EH (cell line): ENCODE measurements at places on chromosomes 11 and 22.

- no peak for DNase-seq
Measured at GRCh38 chr11:11243209-11243589, 109.9 kb downstream of the CSNK2A3 start.

DNA sequence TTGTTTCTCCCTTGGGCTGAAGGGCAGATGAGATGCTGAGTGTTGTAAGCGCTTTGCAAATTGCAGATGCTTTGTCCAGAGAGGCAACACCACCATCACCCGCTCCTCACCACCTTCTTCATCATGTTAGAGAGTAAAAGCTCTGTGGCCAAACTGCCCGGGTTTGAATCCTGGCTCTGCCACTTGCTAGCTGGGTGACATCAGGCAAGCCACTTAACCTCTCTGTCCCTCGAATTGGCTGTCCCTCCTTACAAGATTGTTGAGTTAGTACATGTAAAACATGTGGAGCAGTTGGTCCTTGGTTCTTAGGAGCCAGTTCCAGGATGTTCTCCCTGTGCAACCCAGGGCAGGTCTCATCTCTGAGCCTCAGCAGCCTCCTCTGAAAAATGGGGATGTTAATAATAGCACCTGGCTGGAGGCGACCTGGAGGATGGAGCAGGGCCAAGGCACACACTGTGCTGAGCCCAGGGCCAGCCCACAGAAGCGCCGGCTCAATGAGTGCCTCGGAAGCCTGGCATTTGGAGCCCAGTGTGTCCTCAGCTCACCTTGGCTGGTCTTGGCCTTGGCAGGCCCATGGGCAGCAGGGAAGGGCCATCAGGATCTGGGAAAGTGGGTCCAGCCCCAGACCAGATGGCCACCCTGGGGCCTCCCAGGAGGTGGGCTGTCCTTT, 10.5 kb downstream of the C11orf86 start:
- no peak for DNase-seq

DNA sequence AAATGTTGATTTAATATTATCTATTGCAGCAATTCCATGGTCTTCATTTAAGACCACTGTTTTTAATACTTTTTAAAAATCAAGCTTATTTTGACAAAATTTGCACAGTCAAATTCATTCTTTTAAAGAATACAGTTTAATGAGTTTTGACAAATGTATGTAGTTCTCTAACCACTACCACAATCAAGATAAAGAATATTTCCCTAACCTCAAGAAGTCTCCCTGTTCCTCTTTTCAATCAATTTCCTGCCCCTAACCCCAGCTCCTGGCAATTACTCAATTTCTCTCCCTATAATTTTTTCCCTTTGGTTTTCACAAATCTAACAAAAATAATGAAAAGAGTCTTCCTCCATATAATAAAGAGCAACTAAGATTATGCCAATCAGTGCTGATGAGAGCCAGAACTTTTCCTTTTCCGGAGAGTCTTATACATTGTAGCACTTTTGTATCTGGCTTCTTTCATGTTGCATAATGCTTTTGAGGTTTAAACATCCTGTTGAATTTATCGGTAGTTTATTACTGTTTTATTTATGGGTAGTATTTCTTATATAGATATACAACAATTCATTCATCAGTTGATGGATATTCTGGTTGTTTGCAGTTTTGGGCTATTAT, 231.7 kb downstream of the AASDHPPT start:
- DNase-seq, result no peak

GRCh38 chr22:45972091-45972888, 4.7 kb downstream of the WNT7B start:
- DNase-seq, result peak; percentile 31

DNA sequence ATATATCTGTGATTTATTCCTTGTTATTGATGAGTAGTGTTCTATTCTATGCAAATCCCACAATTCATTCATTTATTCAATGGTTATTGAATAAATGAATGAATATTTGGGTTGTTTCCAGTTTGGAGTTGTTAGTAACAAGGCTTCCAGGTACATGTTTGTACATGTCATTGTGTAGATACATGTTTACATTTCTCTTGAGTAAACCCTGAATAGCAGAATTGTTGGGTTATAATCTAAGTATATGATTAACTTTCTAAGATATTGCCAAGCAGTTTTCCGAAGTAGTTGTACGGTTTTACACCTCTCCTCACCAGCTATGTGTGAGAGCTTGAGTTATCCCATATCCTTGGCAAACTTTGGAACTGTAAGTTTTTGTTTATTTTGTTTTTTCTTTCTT, 18.5 kb upstream of the OR8G1 start:
- DNase-seq, result no peak

DNA sequence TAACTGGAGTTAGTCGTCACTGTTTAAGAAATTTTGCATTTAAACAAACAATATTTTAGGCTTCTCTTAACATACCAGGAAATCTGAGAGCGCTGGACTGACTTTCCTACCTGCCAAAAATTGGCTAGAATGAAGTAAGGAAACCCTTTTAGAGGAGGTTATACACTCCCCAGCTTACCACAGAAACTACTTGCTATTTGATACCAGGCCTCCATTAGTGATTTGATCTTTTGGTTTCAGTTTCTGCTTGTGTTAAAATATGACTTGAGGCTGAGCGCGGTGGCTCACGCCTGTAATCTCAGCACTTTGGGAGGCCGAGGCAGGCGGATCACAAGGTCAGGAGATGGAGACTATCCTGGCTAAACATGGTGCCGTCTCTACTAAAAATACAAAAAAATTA, 419.9 kb downstream of the LRRC4C start:
- DNase-seq, result no peak

DNA sequence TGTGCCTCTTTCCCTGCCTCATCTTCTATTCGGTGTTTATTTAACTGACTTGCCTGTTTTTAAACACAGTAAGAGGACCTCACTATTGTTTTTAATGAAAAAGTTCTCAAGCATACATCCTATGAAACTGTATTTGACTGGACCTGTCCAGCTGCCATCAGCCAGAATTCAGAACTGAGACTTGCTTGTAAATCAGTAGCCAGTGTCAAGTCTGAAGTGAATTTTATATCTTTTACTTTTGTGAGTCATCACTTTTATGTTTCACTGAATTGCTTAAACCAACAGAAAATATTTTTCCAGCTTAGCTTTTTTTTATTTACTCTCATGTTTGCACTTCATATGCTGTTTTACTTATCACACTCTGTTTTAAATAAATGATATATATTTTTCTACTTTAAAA, 88.3 kb downstream of the LUZP2 start:
- no peak for DNase-seq

DNA sequence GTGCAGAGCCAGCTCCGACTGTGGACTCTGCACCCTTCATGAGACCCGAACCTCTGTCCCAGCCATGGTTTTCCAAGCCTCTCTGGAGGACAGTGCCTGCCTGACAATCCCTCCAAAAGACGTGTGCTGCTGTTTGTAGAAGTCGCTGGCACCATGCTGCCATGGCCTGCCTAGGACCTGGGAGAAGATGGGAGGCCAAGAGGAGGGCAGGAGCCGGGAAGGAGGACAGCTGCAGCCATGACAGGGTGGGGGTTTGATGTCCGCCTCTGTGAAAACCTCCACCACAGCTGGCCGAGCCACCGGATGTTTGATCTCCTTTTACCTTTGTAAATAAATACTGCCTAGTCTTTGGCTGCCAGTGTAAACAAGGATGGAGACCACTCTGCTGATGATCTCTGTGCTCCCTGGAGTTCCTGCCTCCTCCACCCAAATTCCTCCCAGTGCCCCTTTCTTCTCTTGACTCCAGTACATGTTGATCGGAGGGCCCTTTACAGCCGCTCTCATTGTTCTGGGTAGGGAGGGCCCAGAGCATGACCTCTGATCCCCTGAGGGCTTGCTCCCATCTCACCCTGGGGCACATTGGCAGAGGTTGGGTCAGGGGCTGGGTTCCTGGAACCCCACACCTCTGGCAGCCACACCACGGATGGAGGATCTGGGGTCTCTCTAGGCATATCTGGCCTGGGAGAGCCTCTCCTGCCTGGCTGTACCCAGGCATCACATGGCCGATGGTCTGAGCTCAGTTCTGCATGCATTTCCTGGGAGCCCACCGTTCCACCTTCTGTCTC, 66.9 kb downstream of the BCR start:
- no peak for DNase-seq

GRCh38 chr22:50178471-50178864, 7.2 kb upstream of the TRABD start:
- no peak for DNase-seq

DNA sequence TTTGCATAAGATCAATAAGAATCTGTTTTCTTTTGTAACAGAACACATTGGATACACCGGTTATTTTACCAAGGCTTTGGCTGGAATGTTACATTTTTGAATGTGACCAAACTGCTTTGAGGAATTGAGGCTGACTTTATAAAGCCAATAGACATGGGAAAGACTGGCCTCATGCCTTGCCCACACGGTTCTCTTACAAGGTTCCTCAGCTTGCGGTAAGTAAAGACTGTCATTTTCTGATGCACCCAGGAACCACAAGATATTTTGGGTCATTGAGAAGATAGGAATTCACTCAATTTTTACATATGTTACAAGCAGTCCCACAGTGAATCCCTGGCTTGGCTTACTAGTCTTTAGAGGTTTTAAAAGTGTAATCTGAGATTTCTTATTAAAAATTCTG, 23.9 kb downstream of the OR10A6 start:
- DNase-seq, result peak; percentile 23

DNA sequence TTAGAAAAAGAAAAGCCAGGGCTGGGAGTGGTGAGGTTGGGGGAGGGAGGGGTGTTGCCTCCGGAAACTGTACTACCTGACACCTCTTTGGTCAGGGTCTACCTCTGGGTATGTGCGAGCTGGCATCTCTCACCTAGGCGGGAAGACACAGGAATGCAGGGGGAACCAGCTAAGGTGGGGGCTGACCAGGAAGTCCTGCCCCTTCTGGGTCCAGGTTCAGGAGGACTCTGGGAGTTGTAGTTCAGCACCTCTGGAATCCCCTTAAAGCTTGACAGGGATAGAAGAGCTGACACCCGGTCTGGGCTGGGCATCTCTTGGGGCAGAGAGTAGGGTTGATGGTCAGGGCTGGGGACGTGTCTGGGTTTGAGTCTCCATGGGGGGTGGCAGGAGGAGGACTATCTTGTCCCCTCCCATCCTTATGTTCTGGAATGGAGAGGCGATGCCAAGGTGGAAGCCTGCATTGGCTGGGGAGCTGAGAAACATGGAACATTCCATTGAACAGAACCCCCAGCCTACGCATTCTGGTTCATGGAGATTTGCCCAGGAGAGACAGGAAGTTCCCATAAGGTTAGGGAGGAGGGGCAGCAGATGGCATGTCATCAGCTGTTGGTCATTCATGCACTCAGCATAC, 2.1 kb upstream of the KIAA1671 start:
- DNase-seq, result peak; percentile 11

GRCh38 chr22:39524089-39524752, 3.9 kb downstream of the ATF4 start:
- DNase-seq, result peak; percentile 33

GRCh38 chr22:40709752-40710413, 30.6 kb downstream of the MCHR1 start:
- peak; percentile 60 for DNase-seq

GRCh38 chr11:113260541-113260940, 53.8 kb upstream of the TTC12 start:
- DNase-seq, result no peak

GRCh38 chr11:76131671-76132631, 74.4 kb downstream of the WNT11 start:
- peak; percentile 38 for DNase-seq

DNA sequence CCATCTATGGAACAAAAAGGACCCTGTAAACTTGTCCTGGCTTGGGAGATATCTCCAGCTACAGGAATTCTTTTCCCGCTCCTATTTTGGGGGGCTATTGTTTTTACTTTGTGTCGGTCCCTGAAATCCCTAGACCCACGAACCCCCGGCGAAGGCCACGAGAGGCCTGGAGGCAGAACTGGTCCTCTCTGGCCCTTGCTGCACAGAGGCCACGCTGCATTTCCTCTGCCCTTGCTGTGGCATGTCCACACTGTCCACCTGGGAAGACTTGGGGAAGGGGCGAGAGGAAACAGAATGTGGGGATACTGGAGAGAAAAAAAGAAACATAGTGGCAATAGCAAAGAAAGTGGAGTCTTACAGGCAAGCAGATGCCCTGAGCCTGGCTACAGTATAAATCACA, 2.3 kb upstream of the ANO1 start:
- no peak for DNase-seq

GRCh38 chr22:18984564-18984963, 48.5 kb upstream of the PRODH start:
- DNase-seq, result no peak

DNA sequence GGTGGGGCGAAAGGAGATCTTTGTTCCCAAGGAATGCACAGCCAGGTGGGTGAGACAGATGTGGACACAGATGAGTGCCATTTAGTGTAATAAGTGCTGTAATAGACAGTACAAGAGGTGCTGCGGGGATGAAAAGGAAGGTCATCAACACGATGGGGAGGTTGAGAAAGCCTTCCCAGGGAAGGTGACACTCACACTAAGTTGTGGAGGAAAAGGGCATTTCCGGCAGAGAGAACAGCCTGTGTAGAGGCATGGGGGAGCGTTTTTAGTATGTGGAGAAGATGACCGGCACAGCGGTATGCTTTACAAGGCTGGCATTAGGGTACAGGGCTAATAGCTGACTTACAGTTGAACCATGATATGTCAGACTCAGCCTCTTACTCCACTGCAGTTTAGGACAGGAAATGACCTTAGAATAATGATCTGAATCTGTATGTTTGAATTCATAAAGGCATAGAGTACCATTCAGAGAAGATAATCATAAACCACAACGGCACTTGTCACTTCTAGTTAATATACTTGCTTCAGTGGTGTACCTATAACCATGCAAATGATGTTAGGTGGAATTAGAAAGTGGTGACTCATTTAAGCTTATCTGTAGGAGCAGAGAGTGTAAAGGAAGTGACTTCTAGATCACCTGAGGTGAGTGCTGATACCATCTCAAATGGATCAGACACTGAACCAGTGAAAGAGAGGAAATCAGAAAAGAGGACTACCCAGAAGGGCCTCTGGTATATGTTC, 60.6 kb downstream of the FAM83F start:
- DNase-seq, result no peak

GRCh38 chr11:47980088-47980906, at the start of gene PTPRJ:
Gene PTPRJ (plus strand): TSS chr11:47980559. CDS start chr11:47980913, 354 bp downstream.
- peak; percentile 69 for DNase-seq

GRCh38 chr11:135033540-135033939, 621.5 kb upstream of the B3GAT1 start:
- DNase-seq, result no peak

GRCh38 chr11:86559311-86559945, 113.0 kb downstream of the ME3 start:
- peak; percentile 91 for DNase-seq

DNA sequence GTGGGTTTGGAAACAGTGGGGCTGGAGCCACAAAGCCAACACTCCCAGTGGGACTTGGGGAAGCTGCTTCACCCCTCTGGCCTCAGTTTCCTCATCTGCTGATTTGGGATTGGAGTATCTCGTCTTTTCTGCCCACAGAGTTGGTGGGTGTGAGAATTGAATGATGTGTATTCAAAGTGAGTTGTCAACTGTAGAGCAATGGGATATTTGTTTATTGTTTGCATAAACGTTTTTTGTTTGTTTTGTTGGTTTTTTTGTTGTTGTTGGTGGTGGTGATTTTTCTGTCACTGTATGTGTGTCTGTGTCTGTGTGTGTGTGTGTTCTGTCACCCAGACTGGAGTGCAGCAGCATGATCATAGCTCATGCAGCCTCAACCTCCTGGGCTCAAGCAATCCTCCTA, 542.0 kb downstream of the MIAT start:
- no peak for DNase-seq
